Hematopoietic multipotent progenitor cell treated with erythropoietin and hydrocortisone succinate and interleukin-3 and kit ligand, for 8 days (in vitro differentiated cells): ENCODE measurements at places on chromosomes 5 and 9.

- DNase-seq, result no peak
Measured at GRCh38 chr9:95498641-95499040, 18.1 kb downstream of the PTCH1 start.

- no peak for DNase-seq
Measured at GRCh38 chr9:37342895-37343294, 79.6 kb upstream of the GRHPR start.

GRCh38 chr5:65699338-65699737 lies 22.6 kb downstream of the SGTB start:
- DNase-seq, result no peak

DNA sequence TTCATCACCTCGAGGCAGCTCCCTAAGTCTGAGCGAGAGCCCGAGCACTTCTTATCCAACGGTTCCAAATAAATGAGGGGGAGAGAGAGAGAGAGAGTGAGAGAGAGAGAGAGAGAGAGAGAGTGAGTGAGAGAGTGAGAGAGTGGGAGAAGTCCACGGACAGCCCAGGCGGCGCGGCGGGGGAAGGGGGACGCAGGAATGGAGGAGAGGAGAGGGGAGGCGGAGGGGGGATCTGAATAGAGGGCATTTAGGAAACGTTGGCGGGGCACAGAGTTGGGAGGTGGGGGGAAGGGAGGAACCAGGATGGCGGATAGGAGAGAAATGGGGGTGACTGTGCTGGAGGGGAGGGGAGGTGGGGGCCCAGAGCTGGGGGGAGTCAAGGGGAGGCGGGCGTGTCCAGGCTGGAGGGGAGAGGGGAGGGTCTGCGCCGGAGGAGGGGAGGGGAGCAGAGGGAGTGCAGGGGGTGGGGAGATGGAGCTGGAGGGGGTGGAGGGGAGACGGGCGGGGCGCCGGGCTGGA lies 398 bp upstream of the BASP1 start:
- no peak for DNase-seq

- no peak for DNase-seq
Measured at GRCh38 chr9:16308645-16309044, 561.8 kb downstream of the BNC2 start.

DNA sequence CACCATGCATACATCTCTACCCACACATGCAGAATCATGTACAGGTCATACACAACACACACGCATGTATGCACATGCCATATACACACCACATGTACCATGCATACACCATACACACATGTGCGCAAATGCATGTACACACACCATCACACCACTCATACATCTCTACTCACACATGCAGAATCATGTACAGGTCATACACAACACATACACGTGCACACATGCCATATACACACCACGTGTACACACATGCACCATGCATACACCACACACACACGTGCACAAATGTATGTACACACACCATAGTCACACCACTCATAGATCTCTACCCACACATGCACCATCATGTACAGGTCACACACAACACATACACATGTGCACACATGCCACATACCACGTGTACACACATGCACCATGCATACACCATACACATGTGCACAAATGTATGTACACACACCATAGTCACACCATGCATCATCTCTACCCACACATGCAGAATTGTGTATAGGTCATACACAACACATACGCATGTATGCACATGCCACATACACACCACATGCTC lies 14.0 kb downstream of the GRIN1 start:
- DNase-seq, result no peak

GRCh38 chr9:4762886-4763541 lies 22.0 kb upstream of the AK3 start:
- DNase-seq, result peak; percentile 92

- no peak for DNase-seq
Measured at GRCh38 chr9:124290053-124290591, 32.4 kb downstream of the NEK6 start.

- no peak for DNase-seq
Measured at GRCh38 chr5:33227746-33228145, 213.0 kb upstream of the TARS1 start.

DNA sequence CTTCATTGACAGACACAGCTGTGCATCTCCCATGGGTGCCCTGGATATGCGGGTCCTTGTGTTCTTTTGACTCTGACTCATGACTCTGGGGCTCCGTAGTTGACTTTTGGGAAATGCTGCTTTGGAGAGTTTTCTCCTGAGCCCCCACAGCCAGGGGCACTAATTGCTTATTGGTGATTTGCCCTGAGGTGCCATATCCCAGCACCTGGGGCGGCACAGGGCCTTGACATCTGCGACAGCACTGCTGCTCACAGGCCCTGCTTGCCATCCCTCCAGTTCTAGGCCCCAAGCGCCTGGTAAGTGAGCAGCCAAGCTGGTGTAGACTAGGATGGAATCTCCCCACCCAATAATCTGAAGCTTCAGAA lies 75.1 kb downstream of the AMBP start:
- no peak for DNase-seq

DNA sequence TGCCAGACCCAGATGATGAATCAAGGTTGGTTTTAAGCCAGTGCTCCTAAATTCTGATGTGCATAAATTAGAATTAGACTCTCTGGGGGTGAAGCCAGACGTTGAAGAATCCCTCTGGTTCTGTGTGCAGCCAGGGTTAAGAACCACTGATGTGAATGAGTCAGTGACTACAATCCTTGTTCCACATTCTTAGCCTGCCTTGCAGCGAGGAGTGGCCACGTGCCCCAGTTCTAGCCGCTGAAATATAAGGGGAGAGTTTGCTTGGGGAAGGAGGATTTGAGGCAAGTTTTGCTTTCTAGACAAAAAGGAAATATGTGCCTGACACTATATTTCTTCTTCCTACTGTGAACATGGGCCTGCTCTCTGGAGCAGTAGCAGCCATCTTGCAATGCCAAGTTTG lies 34.2 kb upstream of the MSH3 start:
- DNase-seq, result no peak

DNA sequence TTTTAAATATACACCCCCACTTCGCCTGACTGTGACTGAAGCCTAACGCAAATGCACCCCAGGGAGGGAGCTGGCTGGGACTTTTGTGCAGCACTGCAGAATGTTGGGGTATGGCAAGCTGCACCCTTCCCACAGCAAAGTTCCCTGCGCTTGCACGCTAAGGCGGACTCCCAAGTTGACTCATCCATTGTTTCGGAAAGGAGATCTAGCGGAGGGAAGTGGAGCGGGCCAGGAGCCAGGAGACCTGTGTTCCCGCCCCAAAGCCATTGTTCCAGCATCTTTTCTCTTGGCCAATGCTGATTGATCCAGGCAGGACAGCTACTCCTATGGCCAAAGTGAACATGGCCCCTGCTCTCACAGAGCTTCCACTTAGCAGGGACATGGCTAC lies 202.9 kb downstream of the AOPEP start:
- DNase-seq, result no peak

GRCh38 chr5:43168175-43168574 lies 23.9 kb upstream of the NIM1K start:
- DNase-seq, result no peak

- DNase-seq, result peak; percentile 7
Measured at GRCh38 chr5:121019734-121020133, 555.6 kb downstream of the PRR16 start.

GRCh38 chr5:23742701-23743100 lies 235.3 kb downstream of the PRDM9 start:
- no peak for DNase-seq

- DNase-seq, result no peak
Measured at GRCh38 chr9:120184266-120184665, 395.7 kb downstream of the CDK5RAP2 start.

- DNase-seq, result no peak
Measured at GRCh38 chr5:3006961-3007551, 255.6 kb upstream of the IRX2 start.

- DNase-seq, result no peak
Measured at GRCh38 chr9:34576597-34577399, 12.7 kb downstream of the CNTFR start.

DNA sequence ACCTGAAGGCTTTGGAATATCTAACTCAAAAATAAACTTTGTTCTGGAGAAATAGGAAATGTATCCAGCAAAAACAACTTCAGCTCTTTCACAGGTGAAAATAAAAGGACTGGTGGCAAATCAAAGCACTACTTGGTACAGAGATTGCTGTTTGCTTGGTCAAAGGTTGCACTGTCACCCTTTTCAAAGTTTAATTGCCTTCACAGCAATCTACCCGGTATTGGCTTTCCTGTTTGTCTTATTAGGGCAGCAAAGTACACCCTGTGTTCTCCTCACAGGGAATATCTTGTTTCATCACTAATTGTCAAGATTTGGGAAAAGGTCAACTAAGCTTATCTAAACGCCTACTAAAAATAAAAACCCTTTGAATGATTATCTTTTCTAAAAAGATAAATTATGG lies 214.1 kb upstream of the ADCY2 start:
- no peak for DNase-seq

DNA sequence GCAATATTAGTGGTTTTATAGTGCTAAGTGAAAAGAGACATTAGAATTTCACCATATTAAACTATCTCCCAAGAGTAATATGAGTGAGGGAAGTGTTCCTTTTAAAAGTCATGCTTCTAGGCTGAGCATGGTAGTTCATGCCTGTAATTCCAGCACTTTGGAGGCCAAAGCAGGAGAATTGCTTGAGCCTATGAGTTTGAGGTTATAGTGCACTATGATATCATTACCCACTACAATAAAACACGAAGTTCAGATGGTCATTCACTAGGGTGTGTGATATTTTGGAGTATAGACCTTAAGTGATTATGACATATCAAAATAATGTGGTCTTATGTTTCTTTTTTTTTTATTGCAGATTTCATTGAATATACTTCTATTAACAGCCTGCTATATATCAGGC lies 6.7 kb downstream of the KIF2A start:
- no peak for DNase-seq

- DNase-seq, result no peak
Measured at GRCh38 chr5:38837416-38837815, 8.4 kb upstream of the OSMR start.

GRCh38 chr5:24401773-24402172 lies 243.0 kb downstream of the CDH10 start:
- no peak for DNase-seq
